Bronchial epithelial cell (primary cell): ENCODE measurements at places on chromosomes 13 and 19.

GRCh38 chr13:107035186-107035585 lies 467.2 kb upstream of the ARGLU1 start:
- DNase-seq: no peak

DNA sequence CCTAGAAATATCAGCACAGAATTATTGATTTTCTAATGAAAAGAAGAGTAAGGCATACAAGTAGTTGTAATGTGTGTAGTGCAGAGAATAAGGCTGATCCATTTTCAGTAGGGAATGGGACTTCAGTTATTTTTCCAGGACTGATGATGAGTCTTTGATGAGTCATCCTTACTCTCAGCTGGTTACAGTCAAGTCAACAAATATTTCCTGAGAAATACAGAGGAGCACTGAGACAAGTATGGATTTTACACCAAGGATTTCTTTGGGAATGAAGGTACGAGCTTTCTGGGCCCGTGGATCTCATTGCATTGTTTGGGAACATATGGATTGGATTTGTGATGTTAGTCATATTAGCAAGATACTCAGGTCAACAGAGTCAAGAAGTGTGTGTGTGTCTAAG lies 502.7 kb downstream of the FGF9 start:
- peak; percentile 64 for DNase-seq

DNA sequence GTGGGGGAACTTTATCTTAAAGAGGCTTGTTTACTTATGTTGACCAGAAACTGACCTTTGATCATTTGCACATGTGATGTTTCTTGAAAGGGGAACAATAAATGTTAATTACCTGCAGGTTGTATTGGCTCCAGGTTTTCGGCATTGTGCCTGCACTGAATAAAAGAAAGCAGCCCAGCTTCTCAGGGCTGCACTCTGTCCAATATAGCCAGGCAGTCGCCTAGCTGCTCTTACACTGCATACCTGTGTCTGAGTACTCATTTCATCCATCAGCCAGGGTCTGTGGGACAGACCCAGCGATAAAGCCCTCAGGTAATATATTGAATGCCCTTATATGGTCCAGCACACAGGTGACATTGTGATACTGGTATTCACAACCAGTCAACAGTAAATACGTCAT lies 8.9 kb upstream of the ZNF726 start:
- no peak for DNase-seq

DNA sequence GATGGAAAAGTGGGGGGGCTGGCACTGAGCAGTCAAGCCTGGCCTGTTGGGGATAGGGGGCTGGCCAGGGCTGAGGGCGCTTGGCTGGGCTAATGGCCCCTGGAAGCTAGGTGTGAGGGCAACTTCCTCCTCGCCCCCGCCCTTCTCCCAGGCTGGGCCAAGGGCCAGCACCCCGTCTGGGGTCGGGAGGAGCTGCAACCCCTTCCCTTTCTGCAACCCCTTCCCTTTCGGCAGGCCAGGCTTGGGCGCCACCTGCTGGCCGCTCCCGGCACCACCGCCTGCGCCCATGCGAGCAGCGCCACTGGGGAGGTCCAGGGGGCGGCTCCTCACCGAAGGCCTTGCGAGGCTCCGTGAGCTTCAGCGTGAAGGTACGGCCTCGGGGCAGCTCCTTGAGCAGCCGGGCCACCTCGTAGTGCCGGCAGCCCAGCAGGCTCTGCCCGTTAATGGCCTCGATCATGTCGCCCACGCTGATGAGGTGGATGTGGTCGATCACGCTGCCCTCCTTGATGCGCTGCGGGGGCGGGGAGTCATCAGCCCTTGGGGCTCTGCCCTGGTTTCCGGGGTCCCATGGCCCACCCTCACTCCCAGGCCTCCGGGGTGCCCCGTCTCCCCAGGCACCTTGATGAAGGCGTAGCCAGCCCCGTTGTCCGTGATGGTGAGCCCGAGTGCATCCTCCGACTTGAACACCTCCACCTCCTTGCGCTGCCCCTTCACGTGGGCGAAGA lies 5.0 kb upstream of the PTGER1 start:
- no peak for DNase-seq

DNA sequence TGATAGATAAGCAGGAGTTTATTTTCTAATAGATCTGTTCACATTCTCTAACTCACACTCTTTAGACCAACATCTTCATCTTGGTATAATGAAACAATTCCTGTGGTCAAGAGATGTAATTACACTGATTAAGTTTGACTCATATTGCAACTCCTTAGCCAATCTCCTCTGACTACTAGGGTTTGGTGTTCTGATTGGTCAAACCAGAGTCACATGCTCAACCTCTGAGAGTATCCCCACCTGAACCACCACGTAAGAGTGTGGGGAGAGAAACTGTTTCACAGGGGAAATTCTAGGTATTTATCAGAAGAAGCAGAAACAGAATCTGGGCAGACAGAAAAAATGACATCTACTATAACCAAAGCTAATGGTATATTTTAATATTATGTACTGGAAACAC lies 42.4 kb downstream of the UQCRFS1 start:
- DNase-seq: no peak

- no peak for DNase-seq
Measured at GRCh38 chr13:66858163-66858562, 372.0 kb downstream of the PCDH9 start.

GRCh38 chr19:45076029-45076850 lies at the start of gene ZNF296:
ZNF296 (minus strand) TSS chr19:45076478; CDS start chr19:45076373, 105 bp downstream.
- DNase-seq: peak; percentile 51

- peak; percentile 3 for DNase-seq
Measured at GRCh38 chr19:30630289-30631032, 258.3 kb downstream of the ZNF536 start.
